Right renal pelvis (tissue), 4 donors: ENCODE measurements at places on chromosomes 7 and 10.
A peak's percentile ranks its signal among the peaks of the same experiment; 100 is the strongest.

- no peak for DNase-seq
These were observed 72.1 kb downstream of the ITGB8 start for GRCh38 chr7:20402747-20403230.

DNA sequence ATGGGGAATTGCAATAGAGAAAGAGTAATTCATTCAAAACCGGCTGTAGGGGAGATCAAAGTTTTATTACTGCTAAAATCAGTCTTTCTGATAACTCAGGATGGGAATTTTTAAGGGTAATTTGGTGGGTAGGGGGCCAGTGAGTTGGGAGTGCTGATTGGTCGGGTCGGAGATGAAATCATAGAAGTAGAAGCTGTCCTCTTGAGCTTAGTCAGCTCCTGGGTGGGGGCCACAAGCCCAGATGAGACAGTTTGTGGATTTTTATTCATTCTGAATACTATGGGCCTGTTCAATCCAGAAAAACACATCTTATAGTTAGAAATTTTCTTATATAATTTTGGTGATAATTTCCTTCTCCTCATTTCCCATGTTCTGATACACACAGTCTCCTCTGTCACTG, 25.4 kb downstream of the CALD1 start:
- DNase-seq: no peak

DNA sequence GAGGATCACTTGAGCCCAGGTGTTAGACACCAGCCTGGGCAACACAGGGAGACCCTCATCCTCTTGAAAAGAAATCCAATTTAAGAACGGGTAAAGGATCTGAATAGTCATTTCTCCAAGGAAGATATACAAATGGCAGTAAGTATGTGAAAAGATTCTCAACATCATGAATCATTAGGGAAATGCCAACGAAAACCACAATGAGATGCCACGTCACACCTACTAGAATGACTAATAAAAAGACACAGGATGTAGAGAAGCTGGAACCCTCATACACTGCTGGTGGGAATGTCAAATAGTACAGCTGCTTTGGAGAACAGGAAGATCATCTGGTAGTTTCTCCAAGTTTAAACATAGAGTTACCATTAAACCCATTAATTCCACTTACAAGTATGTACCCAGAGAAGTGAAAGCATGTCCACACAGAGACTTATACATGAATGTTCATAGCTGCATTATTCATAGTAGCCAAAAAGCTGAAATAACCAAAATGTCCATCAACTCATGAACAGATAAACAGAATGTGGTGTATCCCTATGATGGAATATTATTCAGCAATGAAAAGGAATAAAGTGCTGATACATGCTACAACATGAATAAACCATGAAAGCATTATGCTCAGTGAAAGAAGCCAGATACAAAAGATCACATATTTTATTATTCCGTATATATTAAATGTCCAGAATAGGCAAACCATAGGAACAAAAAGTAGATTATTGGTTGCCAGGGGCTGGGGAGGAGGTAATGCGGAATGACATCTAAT, 13.1 kb upstream of the ZMIZ2 start:
- no peak for DNase-seq

GRCh38 chr10:7956508-7956907, 98.0 kb upstream of the GATA3 start:
- DNase-seq: no peak

GRCh38 chr10:97059006-97059871, 126.5 kb downstream of the SLIT1 start:
- DNase-seq: no peak

- peak; percentile 17 for DNase-seq
These were observed at the start of gene ANKRD1 for GRCh38 chr10:90920986-90921666. Gene ANKRD1, minus strand, starts transcription at chr10:90921087. Its CDS starts 60 bp downstream, at chr10:90921027.

- no peak for DNase-seq
These were observed 102.3 kb upstream of the PPIF start for GRCh38 chr10:79244841-79245504.

- DNase-seq: no peak
These were observed 153.6 kb downstream of the DYNC1I1 start for GRCh38 chr7:95925971-95926370.

- DNase-seq: no peak
These were observed 513.7 kb downstream of the RPS24 start for GRCh38 chr10:78547397-78547796.

GRCh38 chr7:78111386-78111785, 312.8 kb downstream of the PHTF2 start:
- no peak for DNase-seq

DNA sequence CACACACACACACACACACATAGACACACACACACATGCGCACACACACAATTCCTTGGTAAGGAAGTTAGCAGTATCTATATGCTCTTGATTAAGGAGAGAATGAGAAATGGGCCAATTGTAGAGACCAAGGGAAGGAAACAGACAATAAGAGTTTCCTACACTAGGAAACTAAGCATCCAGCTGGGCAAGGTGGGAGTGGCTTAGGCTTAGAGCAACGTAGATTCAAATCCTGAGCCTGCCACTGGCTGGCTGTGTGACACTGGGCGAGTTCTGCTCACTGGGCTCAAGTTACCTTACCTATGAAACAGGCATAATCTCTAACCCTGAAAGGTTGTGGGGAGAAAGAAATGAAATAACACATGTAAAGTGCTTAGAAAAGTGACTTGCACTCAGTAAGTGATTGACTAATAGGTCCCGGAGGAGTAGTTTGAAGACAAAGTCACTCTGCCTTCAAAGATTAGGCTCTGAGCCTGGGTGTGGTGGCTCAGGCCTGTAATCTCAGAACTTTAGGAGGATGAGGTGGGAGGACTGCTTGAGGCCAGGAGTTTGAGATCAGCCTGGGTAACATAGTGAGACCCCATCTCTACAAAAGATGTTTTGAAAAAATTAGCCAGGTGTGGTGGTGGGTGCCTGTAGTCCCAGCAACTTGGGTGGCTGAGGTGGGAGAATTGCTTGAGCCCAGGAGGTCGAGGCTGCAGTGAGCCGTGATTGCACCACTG, 701.4 kb downstream of the PARD3 start:
- DNase-seq: no peak

DNA sequence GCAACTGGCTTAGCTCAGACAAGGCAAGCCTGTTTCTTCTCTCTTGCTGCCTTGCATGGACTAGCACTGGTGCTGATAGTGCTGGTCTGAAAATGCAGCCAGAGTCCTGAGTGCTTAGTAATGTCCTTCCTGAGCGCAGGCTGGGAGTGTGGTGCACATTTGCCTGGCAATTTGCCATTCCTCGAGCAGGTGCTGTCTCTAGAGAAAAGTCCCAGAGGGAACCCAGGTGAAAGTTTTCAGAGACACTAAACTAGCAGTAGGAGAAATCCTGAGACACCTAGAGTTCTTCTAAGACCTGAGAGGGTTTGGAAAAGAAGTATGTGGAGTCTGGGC, 1.9 kb downstream of the SFTPD start:
- no peak for DNase-seq

- no peak for DNase-seq
These were observed 673.4 kb downstream of the AUTS2 start for GRCh38 chr7:70271617-70272081.

GRCh38 chr10:65196111-65196510, 1674.9 kb downstream of the REEP3 start:
- no peak for DNase-seq

DNA sequence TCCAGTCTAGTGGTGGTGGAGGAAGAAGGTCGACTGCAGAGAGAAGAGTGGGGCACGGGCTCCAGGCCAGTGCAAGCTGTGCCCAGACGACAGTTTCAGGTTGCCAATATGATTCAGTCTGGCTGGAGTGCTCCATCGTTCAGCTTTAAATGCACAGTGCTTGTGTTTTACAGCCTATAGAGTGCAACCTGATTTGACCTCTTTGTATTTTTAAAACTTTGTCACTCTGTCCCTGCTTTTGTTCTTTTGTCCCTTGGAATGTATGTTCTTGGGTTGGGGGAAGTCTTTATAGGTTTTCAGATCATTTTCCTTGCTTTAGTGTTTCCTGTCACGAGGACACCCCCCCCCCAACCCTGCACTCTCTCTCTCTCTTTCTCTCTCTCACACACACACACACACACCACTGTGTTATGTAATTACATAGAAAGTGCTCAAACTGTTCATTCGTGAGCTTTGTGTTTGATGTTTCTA, 198.0 kb downstream of the CAMK1D start:
- DNase-seq: no peak

DNA sequence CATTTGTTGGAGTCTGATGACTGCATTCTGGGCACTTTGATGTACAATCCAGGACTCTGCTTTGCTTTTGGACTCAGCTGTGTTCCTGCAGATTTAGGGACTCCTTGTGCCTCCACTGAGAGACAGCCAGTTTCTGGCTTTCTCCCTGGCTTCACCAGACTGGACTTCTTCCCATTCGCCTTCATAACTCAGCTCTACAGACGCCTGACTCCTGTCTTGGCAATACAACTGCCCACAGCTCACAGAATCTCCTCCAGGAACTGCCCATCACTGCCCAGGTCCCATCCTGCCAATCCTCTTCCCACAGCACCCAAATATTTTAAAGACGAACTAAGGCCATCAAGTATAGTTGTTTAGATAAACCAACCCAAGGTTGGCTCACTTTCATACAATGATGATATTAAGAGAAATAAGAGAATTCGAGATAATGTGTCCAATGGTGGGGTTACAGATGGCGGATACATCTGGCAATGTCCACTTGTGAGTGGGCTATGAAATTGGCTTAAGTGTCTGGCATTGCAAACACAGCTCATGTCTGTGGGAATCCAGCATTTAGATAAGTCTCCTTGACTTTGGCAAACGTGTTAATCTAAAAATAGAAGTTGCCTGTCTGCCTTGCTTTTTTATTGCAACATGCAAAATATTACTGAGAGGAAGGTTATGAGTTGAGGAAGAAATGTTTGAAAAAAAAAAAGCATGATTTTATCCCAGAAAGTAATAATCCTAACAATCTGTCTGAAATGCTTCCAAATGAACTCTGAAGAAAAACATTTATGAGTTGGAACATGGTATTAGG, 95.1 kb downstream of the ITGA8 start:
- no peak for DNase-seq

GRCh38 chr10:104589871-104590270, 51.2 kb upstream of the SORCS3 start:
- no peak for DNase-seq

- DNase-seq: no peak
These were observed 169.2 kb downstream of the HGF start for GRCh38 chr7:81600608-81601007.

DNA sequence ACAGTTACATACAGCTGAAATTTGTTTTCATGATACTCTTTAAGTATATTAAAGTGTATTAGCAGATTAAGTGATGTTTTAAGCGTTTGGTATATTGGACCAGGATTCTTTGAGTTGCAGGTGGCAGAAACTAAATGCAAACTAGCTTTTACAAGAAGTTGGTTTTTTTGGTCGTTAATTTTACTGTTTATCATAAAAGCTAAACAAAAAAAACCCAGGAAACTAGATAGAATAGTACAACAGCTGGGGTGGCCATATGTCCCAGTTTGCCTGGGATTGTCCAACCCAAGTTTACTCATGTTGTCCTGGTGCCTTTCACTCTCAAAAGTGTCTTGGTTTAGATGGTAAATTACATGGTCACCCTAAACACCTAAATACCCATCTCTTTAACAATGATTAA, 108.7 kb downstream of the PHTF2 start:
- DNase-seq: no peak

DNA sequence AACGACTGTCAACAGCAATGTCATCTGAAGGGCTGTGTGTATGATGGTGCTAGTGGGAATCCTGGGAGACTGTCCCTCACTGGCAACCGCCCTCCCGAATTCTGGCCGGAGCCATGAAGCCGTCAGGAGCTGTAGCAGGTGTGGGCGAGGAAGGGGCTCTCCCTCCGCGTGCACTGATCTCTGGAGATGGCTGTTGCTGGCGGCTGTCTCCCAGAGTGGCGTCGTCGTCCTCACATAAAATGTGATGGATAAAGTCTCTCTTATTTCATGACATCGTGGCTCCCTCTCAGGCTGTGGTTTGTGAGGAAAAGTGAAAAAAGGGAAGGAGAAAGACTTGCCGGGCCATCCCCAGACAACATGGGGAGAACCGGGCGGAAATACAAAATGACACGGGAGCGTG, 216.5 kb downstream of the DNAJB6 start:
- DNase-seq: no peak

- no peak for DNase-seq
These were observed 353.2 kb downstream of the AUTS2 start for GRCh38 chr7:69951458-69951857.

DNA sequence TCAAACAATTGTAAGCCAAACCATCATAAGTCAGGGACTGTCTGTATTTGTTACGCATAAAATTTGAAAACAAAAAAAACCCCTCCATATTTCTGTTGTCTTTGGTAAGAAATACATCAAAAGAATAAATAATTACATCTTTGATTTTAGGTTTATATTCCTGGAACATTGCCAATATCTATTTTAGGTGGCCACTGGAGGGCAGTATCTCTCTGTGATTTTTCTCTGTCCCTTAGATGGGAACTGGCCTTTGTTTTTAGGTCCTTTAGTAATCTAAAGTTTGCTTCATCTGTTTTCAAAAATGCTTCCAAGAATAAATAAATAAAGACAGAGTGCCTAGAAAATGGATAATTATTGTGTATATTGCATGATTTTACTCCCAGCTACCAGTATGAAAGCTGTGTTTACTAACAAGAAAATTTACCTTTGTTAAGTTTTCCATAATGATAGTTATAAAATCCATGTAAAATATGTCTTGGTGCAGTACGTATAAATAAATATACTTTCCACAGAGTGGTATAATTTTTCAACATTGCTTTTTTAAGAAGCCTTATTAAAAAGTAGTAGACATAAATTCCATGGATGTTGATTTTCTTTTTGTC, 64.2 kb downstream of the PHYHIPL start:
- peak; percentile 23 for DNase-seq

DNA sequence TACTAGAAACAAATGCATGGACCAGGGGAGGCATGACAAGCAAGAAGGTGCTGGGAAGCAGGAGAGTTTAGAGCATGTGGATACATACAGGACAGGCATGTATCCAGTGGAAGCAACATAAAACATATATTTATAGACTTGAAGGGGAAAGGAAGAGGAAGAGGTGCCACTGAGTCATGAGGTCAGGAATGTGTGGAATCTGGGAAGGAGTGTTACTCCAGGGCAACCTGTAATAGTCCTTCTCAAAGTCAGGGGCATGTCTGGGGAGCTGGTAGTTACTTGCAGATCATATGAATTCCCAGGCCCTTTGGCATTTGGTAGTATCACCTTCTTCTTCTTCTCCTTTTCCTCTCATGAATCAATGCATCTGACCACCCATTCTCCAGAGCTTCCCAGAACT, 246.6 kb downstream of the XPNPEP1 start:
- no peak for DNase-seq

- DNase-seq: no peak
These were observed 10.4 kb upstream of the SORCS3 start for GRCh38 chr10:104630731-104631130.
